ENCODE measurements at places on chromosomes 3 and 15. TPM values are rescaled to one million over a fixed set of nuclear protein-coding genes. Genes with fewer than 3 reads are reported as not detected.
A peak's percentile ranks its signal among the peaks of the same experiment; 100 is the strongest.

The SLC51B gene
- not detected for total RNA-seq

The LRTM1 gene
- not detected for total RNA-seq

The CADM2 gene
- total RNA-seq, result 0.76 TPM

The CCR3 gene
- not detected for total RNA-seq

- no peak for DNase-seq
Observed at GRCh38 chr3:188123170-188123905, 30.6 kb upstream of the LPP start.

DNA sequence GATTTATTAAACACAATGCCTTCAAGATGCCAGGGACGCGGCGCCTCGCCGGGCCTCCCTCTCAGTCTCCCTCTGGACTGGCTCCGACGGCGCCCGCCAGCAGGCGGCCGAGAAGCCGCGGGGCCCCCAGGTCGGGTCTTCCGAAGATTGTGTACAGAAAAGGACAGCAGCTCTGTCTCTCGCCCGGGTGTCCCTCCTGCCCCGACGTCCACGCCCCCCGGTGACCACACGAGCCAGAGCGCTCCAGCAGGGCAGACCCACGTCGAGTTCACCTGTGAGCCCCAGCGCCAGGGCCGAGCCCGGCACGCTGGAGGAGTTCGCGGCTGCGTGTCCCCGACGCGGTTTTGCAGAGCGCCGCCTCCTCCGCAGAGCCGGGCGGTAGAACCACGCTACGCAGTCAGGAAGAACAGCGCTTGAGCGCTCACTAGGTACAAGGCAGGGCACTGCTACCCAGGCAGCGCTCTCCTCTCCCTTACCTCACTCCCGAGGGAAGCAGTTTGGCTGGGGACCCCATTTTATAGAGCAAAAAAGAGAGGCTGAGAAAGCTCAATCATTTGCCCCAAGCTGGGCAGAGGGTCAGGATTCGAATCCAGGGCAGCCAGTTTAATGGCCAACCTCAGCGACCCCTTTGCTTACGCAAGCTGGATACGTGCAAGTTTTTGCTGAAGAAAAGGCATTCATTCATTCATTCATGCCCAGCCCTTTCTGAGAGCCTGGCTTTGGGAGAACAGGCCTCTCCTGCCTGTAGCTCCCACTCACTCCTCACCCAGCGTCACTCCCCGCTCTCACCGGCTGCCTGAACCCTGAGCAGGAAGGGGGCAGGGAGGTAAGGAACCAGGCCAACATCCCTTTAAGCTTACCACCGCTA, 3.0 kb upstream of the TLE3 start:
- DNase-seq, result peak; percentile 86

DNA sequence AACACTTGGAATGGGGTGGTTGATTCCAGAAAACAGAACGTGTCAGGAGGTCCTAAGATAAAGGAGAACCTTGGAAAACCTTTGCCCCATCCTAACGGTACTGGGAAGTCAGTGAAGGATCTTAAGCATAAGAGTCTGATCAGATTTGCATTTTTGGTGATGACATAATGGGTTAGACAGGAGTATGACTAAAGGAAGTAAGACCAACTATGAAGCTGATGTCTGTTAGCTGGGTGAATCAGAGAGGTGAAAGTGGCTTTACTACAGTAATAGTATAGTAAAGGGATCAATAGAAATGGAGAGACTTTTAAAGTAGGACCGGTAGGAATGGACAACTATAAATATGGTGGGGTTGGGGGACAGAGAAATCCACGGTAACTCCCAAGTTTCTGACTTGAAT, 12.6 kb downstream of the GTF2A2 start:
- no peak for DNase-seq

GRCh38 chr3:16437640-16438039, 75.9 kb downstream of the RFTN1 start:
- DNase-seq, result no peak

DNA sequence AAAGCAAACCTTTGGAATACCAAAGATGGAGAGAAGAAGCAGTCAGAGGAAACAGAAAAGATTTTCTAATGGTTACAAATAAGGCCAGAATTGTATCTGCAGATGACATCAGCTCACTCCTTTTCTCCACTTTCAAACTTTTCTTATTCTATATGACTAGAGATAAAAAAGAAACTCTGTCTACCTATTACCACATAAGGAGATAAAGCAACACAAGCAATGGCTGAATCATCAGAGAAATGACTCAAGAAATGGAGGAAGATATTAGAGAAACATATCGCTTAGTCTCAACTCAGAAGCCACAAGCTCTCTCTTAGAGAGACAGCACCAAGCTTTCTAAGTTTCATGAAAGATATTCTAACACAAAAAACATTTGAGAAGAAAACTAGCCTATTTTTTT, 784.0 kb downstream of the ZPLD1 start:
- no peak for DNase-seq

DNA sequence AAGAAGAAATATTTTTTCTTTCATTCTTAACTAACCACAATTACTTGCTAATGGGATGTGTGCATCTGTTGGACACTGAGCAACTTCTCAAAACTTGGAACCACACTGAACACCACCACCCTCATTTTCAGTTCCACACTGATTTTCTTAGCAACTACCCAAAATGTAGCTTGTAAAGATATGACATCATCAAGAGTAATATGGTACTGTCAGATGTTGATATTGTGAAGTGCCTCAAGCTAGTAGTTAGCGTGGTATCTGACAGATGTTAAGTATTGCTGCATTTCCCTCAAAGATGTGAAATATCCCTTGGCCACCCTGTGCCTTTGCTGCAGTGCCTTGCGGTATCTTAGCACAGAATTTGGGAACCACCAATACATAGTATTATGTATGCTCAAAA, 9.3 kb downstream of the RFTN1 start:
- no peak for DNase-seq

- DNase-seq, result no peak
Observed at GRCh38 chr15:68424754-68425390, 7.1 kb downstream of the ITGA11 start.

GRCh38 chr15:25972141-25972675, 109.1 kb upstream of the ATP10A start:
- DNase-seq, result no peak

All from Right ventricle myocardium inferior (tissue), 1 donor.